ENCODE measurements at places on chromosomes 2 and 18.
A peak's percentile ranks its signal among the peaks of the same experiment; 100 is the strongest.

DNA sequence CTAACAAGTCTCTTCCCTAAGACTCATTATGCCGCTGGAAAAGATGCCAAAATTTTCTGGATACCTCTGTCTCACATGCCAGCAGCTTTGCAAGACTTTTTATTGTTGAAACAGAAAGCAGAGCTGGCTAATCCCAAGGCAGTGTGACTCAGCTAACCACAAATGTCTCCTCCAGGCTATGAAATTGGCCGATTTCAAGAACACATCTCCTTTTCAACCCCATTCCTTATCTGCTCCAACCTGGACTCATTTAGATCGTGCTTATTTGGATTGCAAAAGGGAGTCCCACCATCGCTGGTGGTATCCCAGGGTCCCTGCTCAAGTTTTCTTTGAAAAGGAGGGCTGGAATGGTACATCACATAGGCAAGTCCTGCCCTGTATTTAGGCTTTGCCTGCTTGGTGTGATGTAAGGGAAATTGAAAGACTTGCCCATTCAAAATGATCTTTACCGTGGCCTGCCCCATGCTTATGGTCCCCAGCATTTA lies 26.3 kb downstream of the DHRS9 start:
- DNase-seq = peak; percentile 52

DNA sequence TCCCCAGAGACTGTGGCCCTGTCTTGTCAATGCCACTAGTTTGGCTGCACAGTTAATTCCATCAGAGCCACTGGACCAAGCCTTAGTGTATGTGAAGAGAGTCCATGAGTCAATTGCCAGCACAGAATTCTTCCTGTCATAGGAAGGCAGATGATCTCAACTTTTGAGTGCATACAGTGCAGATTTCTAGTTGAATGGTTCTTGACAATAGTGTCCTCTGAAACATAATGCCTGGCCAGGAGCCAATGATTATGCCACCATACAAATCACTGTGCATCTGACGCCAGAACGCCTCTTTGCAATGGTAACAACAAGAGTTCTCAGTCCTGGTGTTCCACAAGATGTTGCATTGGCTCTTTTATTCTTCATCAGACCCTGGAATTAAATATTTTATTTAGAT lies 7.1 kb downstream of the NEUROD1 start:
- no peak for DNase-seq

- DNase-seq = no peak
Measured at GRCh38 chr2:216298719-216299495, 73.4 kb downstream of the MARCHF4 start.

DNA sequence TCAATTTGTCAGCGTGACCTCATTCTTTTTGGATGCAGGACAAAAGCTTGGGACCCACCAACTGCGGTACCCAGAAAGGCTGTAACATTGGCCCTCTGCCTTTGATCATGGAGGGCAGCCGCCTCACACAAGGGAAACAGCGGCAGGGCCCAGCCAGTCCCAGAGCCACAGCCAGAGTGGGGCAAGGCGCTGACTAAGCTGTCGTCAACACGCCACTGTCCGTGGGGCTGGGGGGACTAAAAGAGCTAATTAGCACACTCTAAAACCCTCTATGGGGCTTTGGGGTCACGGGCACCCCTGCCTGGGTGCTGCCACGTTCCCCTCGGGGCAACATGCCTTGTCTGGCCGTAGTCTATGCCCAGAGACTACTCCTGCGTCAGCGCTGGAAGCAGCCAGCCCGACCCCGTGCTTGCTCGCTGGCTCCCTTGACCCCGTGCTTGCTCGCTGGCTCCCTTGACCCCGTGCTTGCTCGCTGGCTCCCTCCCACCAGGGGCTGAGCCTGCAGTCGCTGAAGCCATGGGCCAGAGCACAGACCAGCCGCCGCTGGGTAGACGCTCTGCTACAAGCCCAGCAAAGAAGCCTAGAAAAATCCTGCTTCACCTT lies 598.4 kb downstream of the MBD2 start:
- DNase-seq = no peak

DNA sequence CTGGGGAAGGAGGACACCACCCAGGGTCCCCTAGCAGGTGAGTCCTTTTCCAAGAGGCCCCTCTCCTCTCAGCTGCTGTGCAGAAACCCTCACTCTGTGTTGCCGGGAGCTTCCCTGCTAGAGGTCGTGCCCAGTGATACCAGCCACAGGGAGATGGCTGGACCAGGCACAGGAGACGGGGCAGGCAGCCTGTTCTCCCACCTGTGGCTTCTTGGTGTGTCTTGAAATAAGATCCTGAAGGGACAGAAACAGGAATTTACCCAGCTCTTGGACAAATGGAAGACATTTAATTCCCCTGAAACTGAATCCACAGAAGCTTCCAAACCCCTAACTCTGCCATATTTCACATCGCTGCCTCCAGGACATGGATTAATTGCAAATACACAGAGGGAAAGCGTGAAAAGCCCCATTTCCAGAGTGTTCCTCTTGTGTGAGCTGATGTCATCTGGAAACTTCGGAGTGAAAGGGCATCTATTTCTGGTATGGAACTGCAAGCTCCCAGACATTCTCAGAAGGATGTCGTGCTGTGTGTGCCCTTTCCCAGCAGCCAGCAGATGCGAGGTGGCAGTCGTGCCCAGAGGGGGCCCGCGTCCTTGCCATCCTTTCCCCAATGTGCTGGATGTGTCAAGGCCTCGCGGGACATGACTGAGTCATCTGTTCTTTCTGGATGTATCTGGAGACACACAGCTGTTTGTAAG lies 177.7 kb downstream of the SEPTIN10 start:
- DNase-seq = no peak

GRCh38 chr18:58058720-58059119 lies 14.7 kb downstream of the NEDD4L start:
- no peak for DNase-seq

- DNase-seq = no peak
Measured at GRCh38 chr2:25420820-25421237, 79.1 kb upstream of the DNMT3A start.

DNA sequence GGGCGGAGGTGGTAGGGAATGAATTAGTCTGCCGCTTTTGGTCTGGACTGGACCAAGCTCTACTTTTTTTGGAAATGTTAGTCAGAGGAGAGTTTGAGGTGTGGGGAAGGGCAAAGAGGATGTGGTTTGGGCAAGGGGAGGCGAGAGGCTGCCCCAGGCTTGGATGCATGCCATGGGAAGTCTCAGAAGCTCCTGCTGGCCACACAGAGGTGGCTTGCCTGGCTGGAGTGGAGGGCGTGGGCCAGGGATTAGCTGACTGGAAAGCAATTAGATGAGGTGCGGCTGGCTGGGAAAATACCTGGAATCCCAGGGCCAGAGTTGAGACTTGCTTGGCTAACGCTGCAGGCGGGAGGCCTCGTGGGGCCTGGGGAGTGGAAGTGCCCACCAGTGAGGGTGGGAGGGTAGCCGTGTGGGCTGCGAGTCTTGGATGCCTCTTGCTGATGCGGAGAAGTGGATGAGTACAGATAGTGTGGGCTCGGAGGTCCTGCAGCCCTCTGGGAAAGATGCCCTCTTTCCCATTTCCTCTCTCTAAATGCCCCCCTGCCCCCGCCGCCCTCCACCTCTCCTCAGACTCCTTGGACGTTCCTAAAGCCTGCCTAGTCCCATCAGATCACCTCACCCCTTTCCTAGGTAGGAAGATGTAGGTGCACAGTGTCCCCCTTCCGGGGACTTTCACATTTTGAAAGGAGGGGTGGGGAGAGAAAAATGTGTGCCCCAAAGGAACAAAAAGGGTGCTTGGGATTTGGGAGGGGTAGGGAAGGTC lies 117.6 kb downstream of the SMAD7 start:
- DNase-seq = peak; percentile 64

- DNase-seq = no peak
Measured at GRCh38 chr2:186891185-186891621, 42.2 kb upstream of the ZSWIM2 start.

DNA sequence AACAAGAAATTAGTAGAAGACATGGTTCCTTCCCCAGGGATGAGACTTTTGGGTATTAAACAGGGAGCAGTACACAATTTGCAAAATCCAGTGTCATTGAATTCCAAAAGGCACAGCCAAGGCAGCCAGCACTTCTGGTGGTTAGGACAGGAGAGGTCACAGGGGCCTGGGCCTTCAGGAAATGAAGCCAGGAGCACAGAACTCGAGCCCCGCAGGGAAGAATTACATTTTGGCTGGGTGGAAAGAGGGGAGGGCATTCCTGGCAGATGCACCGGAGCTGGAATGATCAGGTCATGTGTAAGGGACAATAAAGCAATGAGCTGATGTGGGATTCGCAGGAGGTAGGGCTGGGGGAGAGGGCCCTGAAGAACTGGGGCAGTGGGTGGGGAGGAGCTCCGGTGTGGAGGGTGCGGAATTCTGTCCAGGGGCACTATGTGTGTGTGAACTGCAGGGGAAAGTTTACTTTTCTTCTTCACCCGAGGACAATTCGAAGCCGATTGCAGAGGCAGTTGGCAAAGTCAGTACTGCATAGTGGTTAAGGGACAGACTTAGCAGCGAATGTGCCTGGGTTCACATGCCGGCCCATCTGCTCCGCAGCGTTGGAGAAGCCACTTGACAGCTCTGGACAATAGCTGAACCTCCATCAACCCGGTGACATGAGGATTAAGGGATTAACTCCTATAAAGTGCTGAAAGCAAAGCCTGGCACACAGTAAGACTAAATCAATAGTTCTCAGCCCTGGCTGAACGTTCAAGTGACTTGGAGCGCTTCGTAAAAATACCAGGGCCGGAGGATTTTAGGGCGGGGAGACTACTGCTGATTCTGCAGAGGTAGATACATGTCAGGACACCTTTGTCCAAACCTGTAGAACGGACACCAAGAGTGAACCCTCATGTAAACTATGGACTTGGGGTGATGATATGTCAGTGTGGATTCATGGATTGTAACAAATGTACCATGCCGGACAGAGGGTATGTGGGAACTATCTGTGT lies 36.4 kb downstream of the ALPK2 start:
- DNase-seq = no peak

DNA sequence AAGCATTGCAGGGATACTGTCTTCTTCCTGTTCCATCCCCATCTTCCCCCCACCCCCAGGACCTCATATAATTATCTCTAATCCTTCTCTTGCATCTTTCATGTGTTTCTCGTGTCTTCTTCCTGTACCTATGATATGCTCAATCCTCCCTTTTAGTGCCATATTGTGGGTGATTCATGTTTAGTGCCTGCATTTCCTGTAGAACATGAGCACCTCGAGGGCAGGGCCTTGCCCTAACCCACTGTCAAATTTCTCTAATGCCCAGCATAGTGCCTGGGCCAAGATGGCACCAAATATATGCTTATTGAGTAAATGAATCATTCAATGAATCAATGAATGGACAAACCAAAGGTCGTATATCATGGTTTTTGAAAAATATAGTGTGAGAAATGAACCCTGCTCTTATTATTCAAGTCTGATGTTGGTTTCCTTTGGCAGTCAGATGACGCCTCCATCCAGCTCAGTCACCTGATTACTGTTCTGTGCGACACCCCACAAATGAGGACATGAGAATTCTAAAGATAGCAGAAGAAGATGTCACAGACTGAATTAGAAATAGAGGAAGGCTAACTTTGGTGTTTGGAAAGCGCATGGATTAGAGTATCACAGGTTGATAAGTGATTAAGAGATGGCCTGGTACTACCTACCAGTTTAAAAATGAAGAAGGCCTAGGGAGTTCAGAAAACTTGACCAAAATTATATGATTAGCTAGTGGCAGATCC lies 278.4 kb downstream of the PRKCE start:
- no peak for DNase-seq

- no peak for DNase-seq
Measured at GRCh38 chr18:73707035-73707434, 440.6 kb downstream of the FBXO15 start.

DNA sequence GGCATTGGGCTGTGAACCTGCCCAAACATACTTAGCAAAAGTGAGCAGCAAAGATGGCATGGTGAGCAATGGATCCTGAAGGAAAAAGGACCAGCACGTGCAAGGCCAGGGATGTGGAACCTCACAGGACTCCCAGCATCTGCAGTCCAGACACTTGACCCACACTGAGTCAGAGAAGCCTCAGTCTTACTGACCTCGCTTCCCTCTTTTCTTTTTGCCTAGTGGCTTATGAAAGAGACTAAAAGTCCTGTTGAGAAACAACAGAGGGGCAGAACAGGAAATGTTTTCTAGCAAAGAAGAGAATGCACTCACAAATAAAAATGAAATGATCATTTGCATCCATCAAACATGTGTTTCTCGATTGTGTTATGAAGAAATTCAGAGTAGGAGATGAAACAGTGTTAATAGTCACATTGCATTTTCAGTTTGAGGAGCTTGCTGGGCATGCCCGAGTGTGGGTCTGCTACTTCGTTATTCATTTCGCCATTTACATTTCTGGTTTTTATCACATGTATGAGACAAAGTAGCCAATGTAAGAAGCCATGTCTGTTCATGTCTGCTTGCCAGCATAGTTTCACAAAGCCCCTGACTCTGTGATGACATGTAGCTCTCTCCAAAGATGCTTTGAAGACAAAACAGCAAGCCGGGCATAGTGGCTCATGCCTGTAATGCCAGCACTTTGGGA lies 118.4 kb downstream of the INO80D start:
- no peak for DNase-seq

- no peak for DNase-seq
Measured at GRCh38 chr18:68033466-68033865, 516.9 kb upstream of the DSEL start.

DNA sequence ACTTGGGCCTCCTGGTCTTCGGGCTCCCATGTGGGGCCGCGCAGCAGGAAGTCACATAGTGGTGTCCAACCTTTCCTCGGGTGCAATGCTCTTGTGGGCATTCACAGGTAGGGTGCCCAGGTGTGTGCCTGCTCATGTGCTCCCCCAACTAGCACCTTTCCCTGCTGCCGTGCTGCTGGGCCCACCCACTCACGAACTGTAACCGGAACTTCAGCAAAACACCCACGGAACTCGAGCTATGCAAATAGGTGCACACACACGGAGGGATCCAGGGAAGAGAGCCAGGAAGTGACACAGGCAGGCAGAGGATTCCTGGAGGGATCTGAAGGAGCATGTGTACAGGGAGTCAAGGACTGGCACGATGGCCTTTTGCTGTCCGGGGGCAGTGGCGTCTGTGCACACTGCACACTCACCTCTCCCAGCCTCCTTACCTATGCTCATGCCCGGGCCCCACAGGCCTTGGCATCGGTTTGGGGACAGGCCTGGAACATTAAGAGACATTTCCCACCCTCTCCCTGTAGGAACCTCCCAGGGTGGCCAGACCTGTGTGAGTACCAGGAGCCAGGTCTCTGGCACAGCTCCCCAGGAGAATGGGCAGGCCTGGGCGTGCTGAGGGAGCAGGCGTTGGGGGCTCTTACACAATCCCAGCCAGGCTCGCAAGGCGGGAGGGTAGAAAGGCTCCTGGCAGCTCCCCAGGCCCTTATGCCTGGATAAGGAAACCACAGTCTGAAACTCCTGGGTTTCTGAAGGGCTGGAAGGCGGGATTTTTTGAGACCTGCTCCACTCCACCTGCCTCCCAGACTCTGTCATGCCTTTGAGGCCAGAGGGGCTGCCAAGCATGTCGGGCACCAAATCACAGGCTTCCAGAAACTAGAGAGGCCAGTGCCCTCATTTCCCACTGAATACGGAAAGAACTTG lies 6.6 kb upstream of the PTMA start:
- DNase-seq = no peak

DNA sequence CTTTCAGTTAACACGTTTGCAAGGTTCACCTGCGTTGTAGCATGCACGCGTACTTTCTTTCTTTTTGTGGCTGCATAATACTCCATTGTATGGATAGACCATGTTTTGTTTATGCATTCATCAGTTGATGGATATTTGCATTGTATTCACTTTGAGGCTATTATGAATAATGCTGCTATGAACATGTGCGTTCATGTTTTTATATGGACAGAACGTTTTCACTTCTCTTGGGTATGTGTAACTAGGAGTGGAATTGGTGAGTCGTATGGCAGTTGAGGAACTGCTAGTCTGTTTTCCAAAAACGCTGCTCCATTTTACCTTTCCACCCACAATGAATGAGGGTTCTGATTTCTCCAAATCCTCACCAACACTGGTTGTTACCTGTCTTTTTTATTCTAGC lies 244.3 kb downstream of the GLI2 start:
- DNase-seq = no peak

All from Panc1 (cell line).